Activated CD4-positive, alpha-beta T cell treated with anti-CD3 and anti-CD28 coated beads, Interleukin-2, amount 10 ng/mL, durations not matched to agents 24 days and 14 days (primary cell): ENCODE measurements at places on chromosomes 1 and 21. TPM values are rescaled to one million over a fixed set of nuclear protein-coding genes. Genes with fewer than 3 reads are reported as not detected.

Gene GATAD2B
- 68.8 and 69.0 TPM in 2 replicates for total RNA-seq

DNA sequence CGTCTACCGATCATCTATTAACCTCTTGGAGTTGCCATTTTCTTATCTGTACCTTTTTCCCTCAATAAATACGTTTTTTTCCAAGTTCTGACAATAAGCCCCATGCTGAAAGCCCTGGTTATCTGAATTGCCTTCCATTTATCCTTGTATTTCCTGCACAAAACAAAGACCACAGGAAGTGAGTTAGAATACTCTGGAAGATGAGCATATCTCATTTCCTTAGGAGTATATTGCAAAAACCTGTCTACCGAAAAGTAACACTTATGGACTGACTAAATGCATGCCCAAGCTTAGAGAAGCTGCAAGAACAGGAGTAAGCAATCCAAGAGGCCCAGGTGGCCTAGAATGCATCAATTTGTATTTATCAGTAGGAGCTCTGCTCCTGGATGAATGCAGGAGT is 39.9 kb downstream of the DIRAS3 start:
- H3K36me3 ChIP-seq: no peaks in the 10 kb centered on the region
- no peaks in the 10 kb centered on the region for H3K4me1 ChIP-seq
- no peaks in the 10 kb centered on the region for H3K27me3 ChIP-seq
- H3K4me3 ChIP-seq: no peak overlapping the region
- DNase-seq: no peak
- H3K27ac ChIP-seq: no peak overlapping the region

DNA sequence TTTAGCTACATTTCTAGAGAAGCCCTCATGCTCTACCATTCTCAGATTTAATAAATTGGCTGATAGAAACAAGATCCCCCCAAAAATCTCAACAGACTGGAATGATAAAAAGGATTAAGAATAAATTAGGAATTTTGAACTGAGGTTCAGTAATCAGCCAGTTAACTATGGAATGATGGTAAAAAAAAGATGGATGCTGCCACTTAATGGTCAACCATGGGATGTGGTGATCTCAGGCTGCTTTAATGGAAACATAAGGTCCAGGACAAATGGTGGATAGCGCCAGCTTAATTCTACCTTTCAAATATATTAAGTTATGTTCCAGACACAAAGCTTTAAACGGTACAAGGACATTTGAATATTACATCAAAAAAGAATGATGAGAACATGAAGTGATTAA is 49.9 kb downstream of the CCN1 start:
- H3K4me1 ChIP-seq: no peaks in the 10 kb centered on the region
- H3K36me3 ChIP-seq: peaks cover 11% of the 10 kb centered on the region
- H3K27ac ChIP-seq: no peak overlapping the region

DNA sequence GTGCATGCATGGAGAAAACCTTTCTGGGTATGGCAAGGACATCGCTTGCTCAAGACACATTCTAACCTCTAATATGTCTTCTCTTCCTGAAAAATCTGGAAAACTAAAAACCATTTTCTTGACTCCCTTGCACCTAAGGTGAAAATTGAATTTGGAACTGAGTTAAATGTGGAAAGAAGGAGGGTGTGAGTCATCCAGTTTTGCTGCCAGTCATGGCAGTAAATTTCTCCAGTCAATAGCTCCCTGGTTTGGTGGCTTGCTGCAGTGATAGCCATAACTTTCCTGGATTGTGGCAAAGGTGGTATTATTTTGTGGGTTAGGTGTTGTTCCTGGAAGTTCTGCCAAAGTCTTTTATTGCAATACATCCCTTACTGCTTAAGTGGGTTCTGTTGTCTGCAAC is 2.5 kb downstream of the ZCCHC17 start:
- DNase-seq: no peak
- H3K4me3 ChIP-seq: no peak overlapping the region
- H3K27me3 ChIP-seq: no peaks in the 10 kb centered on the region

DNA sequence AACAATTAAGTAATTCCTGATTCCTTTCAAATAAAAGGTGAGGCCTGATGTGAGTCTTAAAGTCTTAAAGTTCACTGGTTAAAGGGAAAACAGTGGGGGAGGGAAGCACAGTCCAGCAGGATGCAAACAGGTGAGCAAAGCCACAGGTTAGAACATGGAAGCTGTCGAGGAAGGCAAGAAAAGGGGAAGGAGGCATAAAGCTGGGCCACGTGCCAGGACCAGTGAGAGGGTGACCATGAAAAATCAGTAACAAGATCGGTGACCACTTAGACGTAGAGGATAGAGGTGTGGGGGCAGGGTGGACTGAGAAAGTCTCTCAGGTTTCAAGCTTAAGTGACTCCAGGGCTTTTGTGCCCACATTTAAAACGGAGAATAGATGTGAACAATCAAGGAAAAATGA is 231.3 kb downstream of the SETD4 start:
- no peaks in the 10 kb centered on the region for H3K4me1 ChIP-seq
- no peak overlapping the region for H3K4me3 ChIP-seq
- no peak overlapping the region for H3K27ac ChIP-seq
- H3K36me3 ChIP-seq: no peaks in the 10 kb centered on the region

- H3K4me3 ChIP-seq: no peak overlapping the region
- no peaks in the 10 kb centered on the region for H3K4me1 ChIP-seq
- H3K27ac ChIP-seq: no peak overlapping the region
- H3K27me3 ChIP-seq: peaks cover 25% of the 10 kb centered on the region
- no peak for DNase-seq
Measured at GRCh38 chr1:14741532-14741931, 143.0 kb downstream of the KAZN start.

DNA sequence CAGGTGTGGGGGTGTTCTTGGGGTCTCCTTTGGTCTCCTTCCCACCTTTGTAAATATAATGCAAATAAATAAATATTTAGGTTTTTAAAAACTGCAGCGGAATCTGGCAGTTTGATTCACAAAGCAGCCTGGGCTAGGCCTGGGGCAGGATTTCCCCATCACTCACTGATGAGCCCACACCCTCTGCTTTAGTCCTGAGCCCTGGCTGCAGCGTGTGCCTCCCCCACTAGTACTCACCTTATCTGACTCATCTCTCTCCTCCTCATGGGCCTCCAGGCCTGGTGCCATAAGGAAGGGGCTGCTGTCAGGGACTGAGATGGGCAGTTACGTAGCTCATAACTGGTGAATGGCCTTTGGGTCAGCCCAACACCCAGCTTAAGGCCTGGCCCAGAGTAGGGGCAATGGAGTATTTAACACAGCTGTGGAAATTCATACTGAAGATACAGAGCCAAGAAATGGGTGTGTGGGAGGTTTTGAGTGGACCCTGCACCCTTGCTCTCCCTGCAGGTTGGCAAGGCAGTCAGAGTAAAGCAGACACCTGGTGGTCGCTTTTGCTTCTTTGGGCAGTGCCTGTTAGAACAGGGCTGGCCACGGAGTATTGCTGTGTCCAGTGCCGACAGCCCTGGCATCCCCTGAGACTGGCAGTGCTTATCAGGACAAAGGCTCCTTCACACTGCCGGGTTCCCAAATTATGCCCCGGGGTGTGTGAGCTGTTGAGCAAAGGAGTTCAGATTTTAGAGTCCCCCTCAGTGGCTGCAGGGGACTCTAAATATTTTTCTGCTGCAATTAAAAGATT is 39.7 kb downstream of the AZIN2 start:
- H3K4me1 ChIP-seq: peaks cover 4% of the 10 kb centered on the region
- H3K27ac ChIP-seq: no peak overlapping the region
- peaks cover 9% of the 10 kb centered on the region for H3K36me3 ChIP-seq
- H3K27me3 ChIP-seq: no peaks in the 10 kb centered on the region
- no peak for DNase-seq
- no peak overlapping the region for H3K4me3 ChIP-seq

GRCh38 chr1:156927215-156928042 is 7.0 kb downstream of the LRRC71 start:
- no peaks in the 10 kb centered on the region for H3K36me3 ChIP-seq
- peaks cover 76% of the 10 kb centered on the region for H3K27me3 ChIP-seq
- H3K27ac ChIP-seq: no peak overlapping the region

GRCh38 chr1:65316233-65316632 is 6.9 kb downstream of the DNAJC6 start:
- H3K36me3 ChIP-seq: no peaks in the 10 kb centered on the region
- no peak for DNase-seq

- H3K4me1 ChIP-seq: peaks cover 10% of the 10 kb centered on the region
- H3K36me3 ChIP-seq: peaks cover 5% of the 10 kb centered on the region
- H3K27me3 ChIP-seq: no peaks in the 10 kb centered on the region
Measured at GRCh38 chr1:8745749-8746390, 71.6 kb downstream of the RERE start.

GRCh38 chr1:246427611-246428010 is 79.5 kb downstream of the SMYD3 start:
- H3K4me3 ChIP-seq: no peak overlapping the region
- DNase-seq: no peak
- H3K36me3 ChIP-seq: peaks cover 1% of the 10 kb centered on the region
- peaks cover 6% of the 10 kb centered on the region for H3K4me1 ChIP-seq
- no peak overlapping the region for H3K27ac ChIP-seq
- no peaks in the 10 kb centered on the region for H3K27me3 ChIP-seq

DNA sequence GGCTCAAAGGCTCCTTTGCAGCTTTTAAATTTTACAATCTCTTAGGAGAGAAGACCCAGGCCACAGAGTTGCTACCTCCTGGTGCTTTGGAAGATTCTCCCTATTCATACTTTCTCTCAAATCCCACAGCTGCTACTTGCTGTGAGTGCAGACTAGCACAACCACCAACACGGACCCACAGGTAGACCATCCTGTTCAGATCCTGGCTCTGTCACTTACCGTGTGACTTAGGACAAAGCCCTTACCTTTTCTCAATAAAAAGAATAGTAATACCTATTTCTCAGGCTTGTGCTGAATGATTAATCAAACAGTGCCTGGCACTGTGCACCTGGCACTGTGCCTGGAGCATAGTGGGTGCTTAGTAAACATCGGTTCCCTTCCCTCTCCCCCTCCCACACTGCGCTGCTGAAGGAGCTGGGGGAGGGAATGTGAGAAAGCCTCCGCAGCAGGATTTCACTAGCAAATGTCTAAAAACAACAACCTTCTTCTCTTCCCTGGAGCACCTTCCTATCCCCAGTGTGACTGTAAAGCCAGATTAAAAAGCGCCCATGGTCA is 81.7 kb downstream of the PGM1 start:
- H3K36me3 ChIP-seq: no peaks in the 10 kb centered on the region
- no peak overlapping the region for H3K27ac ChIP-seq
- no peaks in the 10 kb centered on the region for H3K27me3 ChIP-seq
- no peak overlapping the region for H3K4me3 ChIP-seq
- DNase-seq: no peak
